ENCODE measurements at places on chromosomes 3 and 15.

DNA sequence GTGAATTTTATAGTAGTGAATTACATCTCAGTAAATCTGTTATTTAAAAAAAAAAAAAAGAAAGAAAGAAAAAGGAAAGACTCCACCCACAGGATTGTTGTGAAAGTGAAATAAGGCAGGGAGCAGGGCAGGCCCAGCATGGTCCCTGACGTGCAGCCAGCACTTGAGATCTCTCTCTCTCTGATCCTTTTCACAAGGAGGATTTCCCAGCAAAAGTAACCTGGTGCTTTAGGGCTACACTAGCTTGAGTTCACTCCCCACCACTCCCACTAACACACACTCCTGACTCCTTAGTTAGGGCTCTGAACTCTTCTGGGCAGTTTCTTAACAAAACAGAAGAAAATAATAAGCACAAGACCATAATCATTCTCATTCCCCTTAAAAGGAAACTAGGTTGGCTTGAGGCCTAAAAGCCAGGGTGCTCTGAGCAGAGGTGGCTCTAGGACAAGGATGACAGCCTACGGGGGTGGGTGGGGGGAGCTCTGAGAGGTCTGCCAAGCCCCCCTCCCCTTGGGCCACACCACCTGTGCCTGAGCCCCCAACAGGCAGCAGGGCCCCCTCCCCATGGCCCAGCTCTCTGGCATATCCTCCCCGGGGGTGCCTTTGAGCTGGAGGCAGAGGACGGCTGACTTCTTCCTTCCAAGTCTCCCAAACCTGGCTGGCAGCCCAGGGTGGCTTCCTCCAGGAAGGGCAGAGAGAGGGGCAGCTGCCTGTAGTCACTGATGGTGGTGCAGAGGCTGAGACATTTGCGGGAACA lies 856 bp downstream of the TMEM40 start:
- no peak for DNase-seq

- no peak for DNase-seq
Measured at GRCh38 chr15:93296759-93297500, 207.9 kb upstream of the RGMA start.

GRCh38 chr15:67335534-67336222 lies 81.1 kb downstream of the IQCH start:
- no peak for DNase-seq

DNA sequence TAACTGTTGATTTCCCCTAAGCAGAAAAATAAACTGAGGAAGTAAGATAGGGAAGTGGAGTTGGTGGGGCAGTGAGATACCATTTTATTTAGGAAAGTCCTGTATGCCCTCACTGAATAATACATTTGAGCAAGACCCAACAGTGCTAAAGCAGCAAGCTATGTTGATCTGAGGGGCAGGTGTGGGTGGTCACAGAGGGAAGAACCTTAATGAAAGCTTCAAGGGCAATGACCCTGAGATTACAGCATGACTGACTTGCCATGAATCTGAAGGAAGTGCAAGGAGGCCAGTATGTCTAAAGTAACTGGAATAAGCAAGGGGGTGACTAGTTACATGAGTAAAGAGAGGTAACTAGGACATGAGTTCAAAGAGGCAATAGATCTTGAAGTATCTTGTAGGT lies 159.5 kb downstream of the CD47 start:
- no peak for DNase-seq

DNA sequence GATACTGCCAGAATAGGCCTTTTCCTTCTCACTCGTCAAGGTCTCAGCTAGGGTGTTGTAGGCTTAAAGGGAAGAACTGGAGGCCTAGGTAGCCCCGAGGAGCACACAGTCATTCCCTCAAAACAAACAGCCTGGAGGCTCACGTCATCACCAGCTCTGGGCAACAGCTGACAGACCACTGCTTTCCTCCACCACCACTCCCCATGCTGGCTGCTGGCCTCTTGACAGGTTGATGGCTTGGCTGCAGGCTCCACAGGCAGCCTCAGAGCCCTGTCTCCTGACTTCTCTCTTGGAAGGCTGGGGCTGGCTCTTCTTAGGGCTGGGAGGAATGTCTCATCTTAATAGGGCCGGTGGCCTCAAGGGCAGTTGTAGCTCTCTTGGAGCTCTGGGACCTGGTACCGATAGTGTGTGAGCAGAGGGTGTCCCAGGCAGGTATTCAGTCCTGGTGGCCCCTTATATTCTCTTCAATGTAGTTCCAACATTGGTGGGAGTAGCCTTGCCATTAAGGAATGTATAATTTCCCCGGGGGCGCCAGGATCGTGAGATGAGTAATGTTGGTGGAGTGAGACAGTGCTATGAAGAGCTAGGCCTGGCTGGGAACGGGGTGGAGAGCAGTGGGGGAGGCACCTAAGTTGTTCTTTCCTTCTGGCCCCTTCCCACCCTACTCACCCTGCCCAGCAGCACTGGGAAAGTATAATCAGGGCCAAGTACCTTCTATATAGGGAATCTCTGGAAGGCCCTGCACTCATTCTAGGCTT lies 6.1 kb upstream of the AP2M1 start:
- no peak for DNase-seq

GRCh38 chr15:90660195-90660998 lies 56.7 kb upstream of the BLM start:
- DNase-seq, result peak; percentile 88

DNA sequence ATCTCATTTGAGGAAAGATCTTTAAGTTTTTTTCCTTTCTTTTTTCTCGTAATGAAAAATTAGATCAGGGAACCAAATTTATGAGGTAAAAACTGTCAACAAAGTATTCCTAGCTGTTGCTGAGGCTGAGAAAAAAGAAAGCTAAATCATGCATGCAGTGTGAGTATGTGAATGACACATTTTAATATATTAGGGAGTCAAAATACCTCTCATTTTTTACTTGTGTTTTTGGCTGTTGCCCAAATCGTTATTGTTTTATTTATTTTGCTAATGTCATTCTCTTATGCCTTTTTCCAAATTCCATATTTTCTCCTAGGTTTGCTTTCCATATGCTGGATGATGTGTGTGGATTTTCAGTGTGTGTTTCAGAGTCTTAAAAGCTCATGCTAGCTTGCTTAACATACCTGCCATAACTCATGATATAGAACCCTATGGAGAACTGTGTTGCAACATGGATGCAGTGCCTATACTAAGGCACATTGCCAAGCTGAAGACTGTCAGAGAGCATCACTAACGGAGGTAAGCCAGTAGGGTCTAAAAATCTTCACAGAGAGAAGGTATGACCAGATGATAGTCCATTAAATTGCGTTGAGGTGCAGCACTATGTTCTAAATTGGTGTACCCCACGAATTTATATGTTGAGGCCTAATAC lies 629.5 kb upstream of the KCNMB2 start:
- no peak for DNase-seq

DNA sequence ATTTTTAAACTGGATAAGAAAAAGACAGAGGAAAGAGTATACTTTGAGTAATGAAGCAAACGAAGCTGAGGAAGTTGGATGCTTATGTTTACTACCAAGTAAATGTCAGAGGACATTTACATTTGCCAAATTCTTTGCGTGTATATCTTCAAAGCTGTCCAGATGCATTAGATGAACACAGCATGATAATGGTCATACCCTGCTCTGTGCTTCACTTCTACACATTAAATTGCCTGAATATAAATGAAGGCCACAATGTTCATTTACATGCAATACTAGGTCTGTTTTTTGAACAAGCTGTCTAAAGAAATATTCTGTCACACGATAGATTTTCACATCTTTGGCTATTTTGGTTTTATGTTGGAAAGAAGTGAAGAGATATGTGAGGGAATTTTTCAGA lies 405.8 kb upstream of the ADAMTS9 start:
- DNase-seq, result no peak

DNA sequence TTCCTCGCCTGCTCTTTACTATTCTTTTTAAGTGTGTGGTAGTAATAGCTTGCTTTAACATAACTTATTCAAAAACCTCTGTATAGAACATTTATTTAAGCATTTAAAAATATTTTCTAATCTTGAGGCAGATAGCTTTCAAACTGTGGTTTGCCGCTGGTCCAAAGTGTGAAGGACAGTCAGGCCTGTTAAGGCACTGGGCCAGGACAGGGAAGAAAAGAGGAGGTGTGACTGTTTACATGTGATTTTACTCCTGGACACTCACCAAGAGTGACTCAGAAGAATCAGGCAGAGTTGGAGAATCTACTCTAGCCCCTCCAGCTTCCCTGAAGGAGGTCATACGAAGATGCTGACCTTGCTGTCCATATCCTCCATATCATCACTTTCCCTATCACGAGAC lies 44.7 kb downstream of the CEP152 start:
- peak; percentile 18 for DNase-seq

- DNase-seq, result no peak
Measured at GRCh38 chr3:36796161-36796560, 31.8 kb upstream of the DCLK3 start.

DNA sequence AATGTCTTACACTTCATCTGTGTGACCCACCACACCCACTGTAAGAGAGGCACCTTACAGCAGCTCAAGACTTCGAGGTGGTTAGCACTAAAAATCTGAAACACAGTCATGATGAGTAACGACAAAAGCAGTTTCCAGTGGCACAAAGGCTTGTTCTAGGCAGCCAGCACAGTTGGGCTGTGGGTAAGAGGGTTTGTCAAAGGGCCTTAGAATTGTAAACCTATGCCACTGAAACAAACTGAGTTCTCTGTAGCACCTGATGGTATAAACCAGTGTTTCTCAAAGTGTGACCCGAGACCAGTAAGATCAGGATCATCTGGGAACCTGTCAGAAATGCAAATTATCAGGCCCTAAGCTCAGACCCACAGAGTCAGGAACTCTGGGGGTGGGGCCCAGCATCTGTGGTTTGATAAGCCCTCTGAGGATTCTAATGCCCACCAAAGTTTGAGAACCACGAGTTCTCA lies 36.5 kb downstream of the DAPK2 start:
- DNase-seq, result peak; percentile 5

DNA sequence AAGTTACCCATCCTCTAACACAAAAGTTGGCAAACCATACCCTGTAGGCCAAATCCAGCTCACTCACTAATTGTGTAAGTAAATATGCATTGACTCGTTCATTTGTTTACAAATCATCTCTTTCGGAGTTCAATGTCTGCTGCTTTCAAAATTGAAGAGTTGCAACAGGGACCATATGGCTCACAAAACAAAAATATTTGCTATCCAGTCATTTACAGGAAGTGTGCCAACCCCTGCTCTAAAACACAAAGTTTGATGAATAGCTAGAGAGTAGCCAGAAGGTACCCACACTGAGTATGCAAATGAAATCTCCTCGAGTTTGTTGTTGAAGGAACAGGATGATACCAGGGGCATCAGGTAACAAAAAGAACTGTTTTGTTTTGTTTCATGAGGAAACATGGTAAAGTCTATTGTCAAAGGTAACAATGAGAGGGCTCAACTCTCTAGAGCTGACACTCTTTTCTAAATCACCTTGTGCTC lies 236.2 kb upstream of the THBS1 start:
- DNase-seq, result no peak

DNA sequence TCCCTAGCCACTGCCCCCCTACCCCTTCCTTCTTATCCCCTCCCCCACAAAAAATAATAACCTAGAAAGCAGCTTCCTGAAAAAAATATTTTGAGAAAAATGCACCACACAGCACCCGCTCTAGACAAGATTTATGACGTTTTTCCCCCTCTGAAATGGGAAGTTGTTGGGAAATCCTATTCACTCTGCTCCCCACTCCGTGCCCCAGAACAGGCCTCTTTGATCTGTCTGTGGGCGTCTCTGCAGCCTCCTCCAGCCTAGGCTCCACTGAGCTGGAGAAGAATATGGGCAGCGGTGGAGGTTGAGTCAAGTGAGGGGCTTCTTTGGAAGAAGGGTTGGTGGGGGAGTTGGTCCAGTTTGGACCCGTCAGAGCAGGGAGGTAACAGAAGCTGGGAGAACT lies 28.5 kb upstream of the POLG start:
- DNase-seq, result no peak

- no peak for DNase-seq
Measured at GRCh38 chr3:184117636-184118035, 17.5 kb upstream of the EIF2B5 start.

GRCh38 chr3:54305409-54306099 lies 183.2 kb downstream of the CACNA2D3 start:
- no peak for DNase-seq

DNA sequence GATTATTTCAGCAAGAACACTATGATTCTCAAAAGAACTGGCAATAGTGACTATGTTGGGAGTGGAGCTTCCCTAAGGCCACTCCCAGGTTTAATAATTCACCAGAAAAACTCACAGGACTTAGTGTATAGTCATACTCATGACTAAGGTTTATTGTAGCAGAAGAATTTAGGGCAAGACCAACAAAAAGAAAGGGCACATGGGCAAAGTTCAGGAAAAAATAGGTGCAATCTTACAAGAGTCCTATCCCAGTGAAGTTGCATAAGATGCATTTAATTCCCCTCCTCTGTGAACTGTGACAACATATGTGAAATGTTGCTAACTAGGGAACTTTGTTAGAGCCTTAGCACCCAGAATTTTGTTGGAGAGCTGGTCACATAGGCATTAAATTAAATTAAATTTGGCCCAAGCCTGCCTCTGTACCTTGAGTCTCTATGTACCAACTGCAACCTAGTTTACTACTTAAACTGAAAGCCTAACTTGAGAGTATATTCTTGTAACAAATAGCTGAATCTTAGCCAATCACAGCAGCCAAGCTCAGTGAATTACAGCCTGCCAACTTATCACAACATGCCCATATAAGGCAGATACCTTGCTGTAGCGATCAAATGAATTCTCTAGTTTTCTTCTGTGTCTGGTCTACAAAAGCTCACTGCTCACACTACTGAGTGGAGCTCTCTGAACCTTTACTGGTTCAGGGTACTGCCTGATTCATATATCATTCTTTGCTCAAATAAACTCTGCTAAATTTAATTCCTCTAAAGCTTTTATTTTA lies 386.2 kb upstream of the ARHGEF26 start:
- DNase-seq, result peak; percentile 5

GRCh38 chr3:187267306-187267705 lies 24.2 kb downstream of the MASP1 start:
- no peak for DNase-seq

GRCh38 chr15:33022629-33023028 lies 171.9 kb downstream of the FMN1 start:
- no peak for DNase-seq

GRCh38 chr15:63603516-63603915 lies 6.3 kb downstream of the FBXL22 start:
- no peak for DNase-seq

- DNase-seq, result no peak
Measured at GRCh38 chr15:88071141-88071540, 185.4 kb downstream of the NTRK3 start.

DNA sequence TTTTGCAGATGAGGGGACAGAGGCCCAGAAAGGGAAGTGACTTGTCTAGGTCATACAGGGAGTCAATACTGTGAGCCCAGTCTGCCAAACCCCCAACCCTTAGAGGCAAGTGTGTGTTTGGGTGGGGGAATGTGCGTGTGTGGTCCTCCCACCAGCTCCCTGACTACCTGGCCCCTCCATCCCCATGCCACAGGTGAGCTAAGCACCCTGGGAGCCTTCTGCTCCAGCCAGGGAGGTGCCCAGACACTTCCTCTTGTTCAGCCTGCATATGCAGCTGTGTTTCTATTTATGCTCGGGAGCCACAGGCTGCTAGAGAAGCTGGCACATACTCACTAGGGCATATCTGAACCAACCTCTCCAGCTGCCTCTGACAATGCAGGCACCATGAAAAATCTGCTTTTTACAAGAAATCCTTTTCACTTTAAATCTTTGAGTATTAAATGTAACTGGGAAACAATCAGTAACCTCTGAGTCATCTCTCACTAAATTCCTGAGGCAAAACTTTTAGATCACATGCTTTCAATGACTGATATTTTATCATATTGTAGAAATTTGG lies 20.7 kb downstream of the TBC1D2B start:
- DNase-seq, result no peak

GRCh38 chr3:149969940-149970715 lies 567 bp downstream of the PFN2 start:
- peak; percentile 77 for DNase-seq

GRCh38 chr15:101115786-101116680 lies 135.8 kb downstream of the CHSY1 start:
- DNase-seq, result no peak

Measured in RKO (cell line).